NCI-H187 (cell line): ENCODE measurements at places on chromosomes 3 and 15.

- no peak for DNase-seq
These were observed 181.9 kb downstream of the PDZRN3 start for GRCh38 chr3:73442886-73443285.

DNA sequence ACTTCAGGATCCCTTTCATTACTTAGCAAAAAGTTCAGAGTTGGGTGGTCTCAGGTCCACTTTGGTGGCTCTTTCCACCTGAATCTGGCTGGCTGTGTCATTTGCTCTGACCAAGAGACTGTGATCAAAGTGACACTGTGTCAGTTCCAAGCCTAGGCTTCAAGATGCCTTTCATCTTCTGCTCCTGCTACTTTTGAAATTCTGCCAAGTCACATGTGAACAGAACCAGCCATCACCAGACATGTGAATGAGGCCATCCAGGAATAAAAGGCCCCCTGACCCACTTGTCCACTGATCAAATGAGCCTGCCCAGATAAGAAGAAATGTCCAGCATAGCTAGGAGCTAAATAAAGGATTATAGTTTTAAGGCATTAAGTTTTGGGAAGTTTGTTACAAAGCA, 132.2 kb downstream of the OSBPL10 start:
- DNase-seq = no peak

- no peak for DNase-seq
These were observed 3.2 kb downstream of the GLYCTK start for GRCh38 chr3:52290596-52291507.

- DNase-seq = no peak
These were observed 29.3 kb downstream of the NGRN start for GRCh38 chr15:90294601-90295269.

DNA sequence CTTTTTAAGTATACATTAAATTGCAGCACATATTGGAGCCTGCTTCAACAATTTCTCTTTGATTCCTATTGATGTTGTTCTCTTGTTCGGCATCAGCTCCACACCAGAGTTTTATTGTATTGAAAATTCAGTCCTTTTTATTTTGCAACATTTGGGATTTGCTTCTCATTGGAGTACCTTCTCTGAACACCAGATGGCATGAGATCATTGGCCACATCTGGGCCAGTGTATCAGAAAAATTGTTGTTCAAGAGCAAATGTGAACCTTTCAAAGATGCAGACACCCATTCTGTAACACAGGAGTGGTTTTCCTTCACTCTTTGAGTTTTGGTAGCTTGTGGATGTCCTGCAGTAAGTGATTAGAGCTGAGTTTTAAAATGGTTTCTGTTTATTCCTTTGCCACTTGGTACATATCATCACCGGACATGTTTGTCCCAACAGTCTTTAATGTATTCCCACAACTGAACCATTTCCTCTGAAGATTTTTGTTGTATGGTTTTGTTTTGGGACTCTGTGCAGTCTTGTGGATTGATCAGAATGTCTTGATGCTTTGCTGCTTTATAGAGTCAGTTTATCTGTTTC, 96.1 kb downstream of the MCTP2 start:
- DNase-seq = no peak
